D721Med (cell line): ENCODE measurements at places on chromosomes 6 and 20.
A peak's percentile ranks its signal among the peaks of the same experiment; 100 is the strongest.

- no peak for DNase-seq
These were observed 87.8 kb downstream of the PLCB4 start for GRCh38 chr20:9156529-9157280.

DNA sequence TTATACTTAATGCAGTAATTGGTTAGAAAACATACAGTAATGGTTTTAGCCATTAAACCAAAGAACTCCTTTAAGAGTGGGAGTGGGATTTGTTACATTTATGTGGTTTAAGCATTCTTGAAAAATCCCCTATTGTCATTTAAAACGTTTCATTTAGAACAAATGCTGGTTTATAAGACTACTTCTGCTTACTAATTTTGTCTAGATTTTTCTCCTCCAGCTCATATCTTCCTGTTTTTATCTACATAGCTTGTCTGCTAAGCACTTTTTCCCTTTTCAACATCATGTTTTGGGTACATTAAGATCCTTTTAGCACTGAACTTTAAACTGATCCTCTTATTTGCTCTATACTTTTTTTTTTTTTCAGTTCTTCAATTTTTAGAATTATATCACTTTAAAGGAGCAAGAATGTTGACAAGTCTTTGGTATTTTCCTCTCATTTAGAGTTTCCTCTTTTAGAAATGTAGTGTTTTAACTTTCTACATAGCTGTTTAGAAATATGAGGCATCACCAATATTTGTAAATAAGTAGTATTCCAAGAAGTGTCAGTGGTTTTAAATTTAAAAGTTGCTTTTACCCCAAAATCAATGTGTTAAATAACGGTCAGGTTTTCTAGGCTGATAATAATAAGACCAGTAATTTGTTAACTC is 80.9 kb downstream of the SESN1 start:
- DNase-seq = no peak

DNA sequence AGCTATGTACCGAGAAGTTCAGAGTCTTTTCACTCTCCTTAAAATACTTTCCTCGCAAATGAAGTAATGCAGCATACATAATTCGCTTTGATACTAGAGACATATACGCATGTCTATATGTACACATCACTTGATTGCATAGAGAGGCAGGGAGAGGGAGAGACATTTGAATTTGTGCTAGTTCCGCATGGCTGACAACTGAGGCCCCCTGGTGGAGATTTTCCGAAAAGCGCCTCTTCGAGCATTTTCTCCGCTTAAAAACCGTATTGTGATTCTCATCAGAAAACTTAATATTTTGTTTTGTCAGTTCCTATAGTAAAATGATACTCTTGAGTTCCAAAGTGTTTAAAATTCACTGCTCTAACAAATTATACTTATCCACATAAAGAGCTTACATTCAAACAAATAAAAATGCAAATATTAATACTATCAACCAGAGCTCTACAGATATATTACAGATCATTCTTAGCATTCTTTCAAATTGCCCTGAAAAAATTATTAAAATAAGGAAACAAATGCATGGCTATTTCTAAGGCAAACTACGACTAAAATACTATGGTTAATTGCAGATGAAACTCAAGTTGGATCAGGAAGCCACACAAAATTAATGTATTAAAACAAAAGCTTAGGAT is 637 bp downstream of the MYLK4 start:
- DNase-seq = no peak

GRCh38 chr6:148761527-148762011 is 14.7 kb downstream of the UST start:
- no peak for DNase-seq

GRCh38 chr6:26199057-26199772 is 112.0 kb downstream of the HFE start:
- DNase-seq = peak; percentile 38

GRCh38 chr6:107684996-107685395 is 139.1 kb downstream of the SCML4 start:
- DNase-seq = no peak

- DNase-seq = no peak
These were observed 58.4 kb downstream of the PTPN1 start for GRCh38 chr20:50568549-50568942.

- no peak for DNase-seq
These were observed 41.7 kb upstream of the TULP4 start for GRCh38 chr6:158270389-158271127.

GRCh38 chr6:159259441-159260125 is 90.4 kb downstream of the FNDC1 start:
- no peak for DNase-seq
